Activated CD4-positive, CD25-positive, alpha-beta regulatory T cell (primary cell): ENCODE measurements at places on chromosomes 13 and 19.

DNA sequence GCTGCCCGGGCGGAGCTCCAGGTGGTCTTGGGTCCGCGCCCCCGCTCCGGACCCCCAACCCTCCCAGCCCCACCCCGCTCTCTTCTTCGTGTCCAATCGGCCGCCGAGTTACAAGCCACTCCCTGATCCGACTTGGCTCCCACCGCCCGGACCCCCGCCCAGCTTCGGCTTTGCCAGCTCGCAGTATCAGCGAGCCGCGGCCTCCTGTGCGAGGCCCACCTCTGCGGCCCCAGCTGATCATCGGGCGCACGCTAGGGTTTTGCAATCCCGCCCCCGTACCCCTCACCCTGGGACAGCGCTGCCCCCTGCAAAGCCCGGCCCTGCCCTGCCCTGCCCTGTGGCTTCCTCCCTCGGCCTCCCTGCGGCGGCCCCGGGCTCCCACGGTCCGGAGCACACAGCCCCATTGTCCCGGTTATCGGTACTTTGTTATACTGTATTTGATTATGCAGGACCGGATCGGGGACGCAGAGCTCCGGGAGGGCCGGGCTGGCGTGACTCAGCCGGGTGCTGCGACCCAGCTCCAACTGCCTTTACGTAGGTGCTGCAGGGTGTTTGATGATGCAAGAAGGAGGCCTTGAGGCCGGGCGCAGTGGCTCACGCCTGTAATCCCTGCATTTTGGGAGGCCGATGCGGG, 598 bp upstream of the LPAR2 start:
- DNase-seq = no peak

DNA sequence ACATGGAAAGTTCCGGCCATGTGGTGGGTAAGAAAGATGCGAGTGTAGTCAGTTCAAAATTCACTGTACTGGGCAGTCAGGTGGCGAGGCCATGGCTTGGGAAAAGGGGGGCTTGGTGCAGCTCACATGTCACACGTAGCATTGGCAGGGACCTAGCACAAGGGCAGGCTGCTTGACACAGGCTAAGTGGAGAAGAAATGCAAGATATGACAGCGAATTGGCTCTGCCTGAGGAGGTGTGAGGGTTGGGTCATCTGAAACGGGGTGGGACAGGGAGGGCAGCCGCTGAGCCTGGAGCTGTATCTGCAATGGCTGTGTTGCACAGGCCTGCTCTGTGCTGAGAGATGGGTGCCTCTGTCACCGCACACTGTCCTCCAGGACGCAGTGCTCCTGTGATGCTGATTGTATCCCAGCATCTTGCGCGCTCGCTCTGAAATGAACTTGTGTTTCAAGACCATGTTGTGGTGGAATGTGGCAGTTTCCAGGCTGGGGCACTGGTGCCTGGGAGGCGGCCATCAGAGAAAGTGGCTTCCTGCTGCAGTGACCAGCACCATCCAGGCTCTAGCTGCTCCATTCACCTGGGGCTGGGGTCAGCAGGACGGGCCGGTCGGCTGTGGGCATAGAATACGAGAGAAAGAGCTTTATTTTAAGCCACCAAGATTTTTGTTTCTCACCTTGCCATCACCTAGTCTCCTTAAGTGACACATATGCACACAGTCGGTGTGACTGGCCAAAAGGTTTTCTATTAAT, 70.3 kb downstream of the TEX29 start:
- DNase-seq = no peak

DNA sequence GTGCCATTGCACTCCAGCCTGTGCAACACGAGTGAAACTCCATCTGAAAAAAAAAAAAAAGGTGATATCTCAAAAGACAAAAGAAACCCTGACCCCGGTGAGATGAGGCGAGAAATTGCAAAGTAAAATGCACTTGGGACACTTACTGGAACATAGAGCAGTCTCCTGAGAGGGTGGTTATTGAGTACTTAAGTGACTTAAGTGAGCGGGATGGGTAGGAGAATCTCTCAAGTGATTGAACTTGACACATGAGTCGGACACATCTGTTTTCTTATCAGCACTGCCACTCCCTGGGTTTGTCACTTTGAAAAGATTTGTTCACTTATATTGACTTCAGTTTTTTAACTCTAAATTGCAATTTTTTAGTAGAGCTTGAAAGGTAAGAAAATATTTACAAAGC, 2.8 kb downstream of the ZNF429 start:
- no peak for DNase-seq

DNA sequence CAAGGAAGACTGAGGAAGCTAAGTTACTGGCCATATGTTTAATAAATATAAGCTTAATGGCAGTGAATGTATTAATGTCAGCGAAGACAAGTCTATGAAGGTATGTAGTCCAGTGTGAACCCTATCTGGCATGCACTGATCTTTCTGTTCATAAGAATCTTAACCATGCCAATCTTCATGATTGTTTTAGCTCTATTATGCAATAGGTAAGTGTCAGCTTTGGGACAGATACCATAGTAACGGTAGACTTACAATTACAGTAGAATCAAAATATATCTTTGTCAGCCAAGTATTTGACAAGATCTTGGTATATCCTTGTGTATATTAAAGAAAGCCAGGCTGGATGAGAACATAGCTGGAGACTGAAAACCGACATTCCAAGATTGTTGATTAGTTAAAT, 428.5 kb downstream of the SPRY2 start:
- DNase-seq = no peak

DNA sequence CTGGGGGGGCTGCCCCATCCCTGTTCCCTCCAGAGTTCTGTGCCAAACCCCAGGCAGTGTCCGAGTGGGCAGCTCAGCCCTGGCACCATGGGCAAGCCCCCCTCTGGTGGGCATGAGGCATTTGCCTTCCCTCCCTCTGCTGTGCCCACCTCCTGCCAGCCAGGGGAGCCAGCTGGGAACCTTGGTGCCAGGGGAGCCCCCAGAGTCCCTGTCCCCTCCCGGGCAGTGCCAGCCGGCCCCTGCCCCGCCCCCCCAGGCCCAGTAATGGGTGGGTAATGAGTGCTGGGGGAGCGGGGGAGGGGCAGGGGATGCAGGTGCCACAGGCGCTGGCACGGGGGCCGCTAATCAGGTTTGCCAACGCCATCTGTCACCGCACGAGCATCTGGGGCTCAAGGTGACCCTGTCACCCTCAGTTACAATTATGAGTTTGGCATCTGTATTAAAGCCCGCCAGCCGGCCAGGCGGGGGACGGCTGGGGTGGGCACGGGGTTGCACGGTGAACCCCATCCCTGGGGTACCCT, 5.9 kb downstream of the DAND5 start:
- DNase-seq = no peak

- DNase-seq = no peak
These were observed 48.3 kb downstream of the CD320 start for GRCh38 chr19:8259922-8260247.

- no peak for DNase-seq
These were observed 45.9 kb downstream of the SLC15A1 start for GRCh38 chr13:98706446-98707110.

GRCh38 chr13:71219698-71220415, 647.1 kb downstream of the DACH1 start:
- DNase-seq = no peak
